ENCODE measurements at places on chromosomes 3 and 15.
A peak's percentile ranks its signal among the peaks of the same experiment; 100 is the strongest.

DNA sequence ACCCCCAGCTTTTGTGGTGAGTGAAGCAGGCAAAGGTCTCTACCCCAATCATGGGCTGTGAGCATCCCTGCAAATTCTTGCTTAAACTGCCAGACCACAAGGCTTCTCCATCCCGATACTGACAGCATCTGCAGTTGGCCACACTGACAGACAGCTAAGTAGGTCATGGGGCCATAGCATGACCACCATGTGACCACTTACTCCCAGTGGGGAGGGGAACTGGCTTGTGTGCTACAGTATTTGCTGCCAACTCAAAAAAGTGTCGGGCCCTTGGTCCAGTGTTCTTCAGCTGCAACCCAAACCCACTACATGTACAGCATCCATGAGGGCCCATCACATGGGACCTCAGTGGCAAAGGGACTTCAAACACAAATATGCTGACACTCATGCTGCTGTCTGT is 103.4 kb downstream of the SEC22A start:
- no peak for DNase-seq

GRCh38 chr3:191345334-191345733 is 15.0 kb upstream of the UTS2B start:
- DNase-seq = no peak

GRCh38 chr3:138825336-138825735 is 9.4 kb downstream of the PIK3CB start:
- DNase-seq = no peak

DNA sequence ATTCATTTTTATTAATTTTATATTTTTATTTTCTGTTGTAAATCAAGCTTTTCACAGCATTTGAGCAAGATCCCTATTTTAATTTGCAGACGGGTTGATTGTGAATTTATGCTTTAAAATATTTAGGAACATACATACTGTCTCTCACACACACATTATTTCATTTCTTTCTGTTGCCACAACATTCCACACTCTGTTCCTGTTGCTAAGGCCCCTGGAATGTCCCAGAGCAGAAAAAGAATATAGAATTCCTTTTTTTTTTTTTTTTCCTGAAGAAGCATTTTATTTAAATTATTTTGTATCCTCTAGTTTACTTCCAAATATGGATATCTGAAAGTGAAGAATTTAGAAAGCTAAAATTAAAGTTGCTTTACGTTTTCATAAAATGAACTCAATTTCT is 36.8 kb upstream of the SCAANT1 start:
- DNase-seq = no peak

DNA sequence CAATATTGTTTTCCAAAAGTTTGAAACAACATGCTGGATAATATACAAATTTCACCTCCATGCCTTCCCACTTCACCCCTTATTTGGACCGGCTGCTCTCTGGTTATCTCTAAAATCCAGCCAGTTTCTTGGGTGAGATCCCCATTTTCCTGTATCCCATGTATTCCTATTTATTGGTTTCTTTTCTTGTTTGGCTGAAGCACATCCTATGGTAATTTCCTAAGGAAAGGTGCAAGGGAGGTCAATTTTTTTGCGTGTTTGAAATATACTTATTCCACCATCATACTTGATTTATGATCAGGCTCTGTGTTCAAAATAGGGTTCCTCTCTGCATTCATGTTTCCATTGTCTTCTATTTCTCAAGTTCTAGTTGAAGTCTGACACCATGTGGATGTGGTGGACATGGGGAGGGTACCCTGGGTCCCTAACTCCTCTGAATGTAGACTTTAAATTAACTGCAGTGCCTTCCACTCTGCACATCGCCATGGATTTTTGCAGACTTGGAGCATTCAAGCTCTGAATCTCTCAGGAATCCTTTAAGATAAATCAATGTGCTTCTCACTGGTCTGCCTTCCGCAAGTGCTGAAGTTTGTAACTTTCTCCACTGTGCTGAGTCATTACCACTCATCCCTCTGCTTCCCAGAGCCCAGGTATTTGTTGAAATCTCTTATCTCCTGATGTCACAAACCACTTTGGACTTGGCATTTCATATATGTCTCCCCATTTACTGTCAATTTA is 52.1 kb upstream of the TLE3 start:
- no peak for DNase-seq

- no peak for DNase-seq
Measured at GRCh38 chr15:83445643-83446042, 1.5 kb upstream of the SH3GL3 start.

DNA sequence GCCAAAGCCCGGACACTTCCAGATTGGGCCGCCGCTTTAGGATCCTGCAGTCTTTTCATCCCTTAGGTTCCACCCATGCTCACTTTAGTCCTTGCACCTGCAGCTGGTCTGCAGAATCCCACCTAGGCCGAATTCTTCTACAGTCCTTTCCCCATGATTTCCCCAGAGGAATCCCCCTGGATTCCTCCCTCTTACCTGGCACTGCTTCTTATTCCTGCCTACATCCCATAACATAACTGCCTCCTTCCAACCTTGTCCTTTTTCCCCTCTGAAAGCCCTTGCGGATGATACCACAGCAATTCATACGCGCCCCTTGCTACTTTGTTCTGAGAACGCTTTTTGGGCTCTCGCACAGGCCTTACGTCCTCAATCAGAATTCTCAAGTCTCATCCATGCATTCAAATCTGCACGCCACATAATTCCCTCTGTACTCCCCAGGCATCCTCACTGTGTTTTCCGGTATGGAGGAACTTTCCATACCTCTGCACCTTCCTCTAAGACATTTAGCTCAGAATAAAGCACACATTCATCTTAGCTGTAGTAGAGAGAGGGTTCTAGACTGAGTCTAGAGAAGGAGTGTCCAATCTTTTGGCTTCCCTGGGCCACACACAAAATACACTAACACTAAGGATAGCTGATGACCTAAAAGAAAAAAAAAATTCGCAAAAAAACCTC is 619 bp downstream of the EIF2AK4 start:
- no peak for DNase-seq

DNA sequence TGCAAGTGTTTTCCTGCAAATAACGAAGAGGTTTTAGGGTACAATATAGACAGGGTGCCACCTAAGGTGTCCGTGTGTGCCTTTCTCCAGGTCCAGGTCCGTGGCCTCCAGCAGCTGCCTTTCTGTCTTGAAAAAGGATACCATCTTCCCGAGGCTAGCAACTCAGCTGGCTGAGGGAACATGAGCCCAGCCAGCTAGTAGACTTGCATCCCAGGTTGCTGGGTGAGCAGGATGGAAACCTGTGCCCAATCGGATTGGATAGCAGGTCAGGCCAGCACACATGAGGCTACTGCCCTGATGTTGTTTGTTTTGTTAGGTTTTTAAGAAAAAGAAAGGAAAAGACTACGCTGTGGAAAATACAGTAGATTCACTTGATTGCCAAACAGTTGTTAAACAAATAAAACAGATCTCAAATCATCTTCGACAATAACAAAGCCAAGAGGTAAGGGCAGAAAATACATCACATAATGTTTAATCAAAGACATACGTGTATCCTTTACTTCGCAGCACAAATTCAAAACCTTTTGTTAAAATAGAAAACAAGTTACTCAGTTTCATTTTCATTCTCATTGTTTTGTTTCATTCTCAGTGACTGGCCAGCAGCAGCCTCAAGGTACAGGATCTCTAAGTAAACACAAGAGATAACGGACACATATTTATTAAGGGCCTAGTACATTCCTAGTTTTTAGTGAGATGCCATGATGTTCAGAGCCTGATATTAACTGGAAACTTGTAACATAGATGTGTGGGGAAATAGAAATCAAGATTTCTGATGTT is 661.2 kb upstream of the NR2F2 start:
- no peak for DNase-seq

DNA sequence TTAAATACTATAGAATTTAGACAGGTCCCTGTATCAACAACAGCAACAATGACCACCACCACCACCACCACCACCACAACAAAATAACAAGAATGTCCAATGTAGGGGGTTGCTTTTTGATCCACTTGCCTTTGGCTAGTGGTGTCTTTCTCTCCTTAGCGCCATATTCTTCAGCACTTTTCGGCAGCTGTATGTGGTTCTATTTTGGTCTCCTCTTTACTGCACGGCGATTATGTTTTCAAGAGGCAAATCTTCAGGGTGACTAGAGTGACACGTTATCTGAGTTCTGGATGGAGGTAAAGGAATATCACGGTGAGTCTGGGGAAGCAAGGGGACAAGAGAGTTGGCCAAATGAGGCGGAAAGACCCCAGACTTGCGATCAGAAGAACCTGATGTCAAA is 56.1 kb downstream of the ST6GAL1 start:
- no peak for DNase-seq

- DNase-seq = no peak
Measured at GRCh38 chr3:196377321-196377720, 39.1 kb upstream of the TM4SF19 start.

- DNase-seq = no peak
Measured at GRCh38 chr3:53552730-53553129, 58.3 kb downstream of the CACNA1D start.

- no peak for DNase-seq
Measured at GRCh38 chr3:55780913-55781312, 293.8 kb upstream of the WNT5A start.

GRCh38 chr15:58268746-58269267 is 130.6 kb downstream of the AQP9 start:
- no peak for DNase-seq

GRCh38 chr15:94229591-94230369 is 1.6 kb upstream of the MCTP2 start:
- DNase-seq = peak; percentile 45

- DNase-seq = no peak
Measured at GRCh38 chr3:4514916-4515315, 21.8 kb downstream of the ITPR1 start.

DNA sequence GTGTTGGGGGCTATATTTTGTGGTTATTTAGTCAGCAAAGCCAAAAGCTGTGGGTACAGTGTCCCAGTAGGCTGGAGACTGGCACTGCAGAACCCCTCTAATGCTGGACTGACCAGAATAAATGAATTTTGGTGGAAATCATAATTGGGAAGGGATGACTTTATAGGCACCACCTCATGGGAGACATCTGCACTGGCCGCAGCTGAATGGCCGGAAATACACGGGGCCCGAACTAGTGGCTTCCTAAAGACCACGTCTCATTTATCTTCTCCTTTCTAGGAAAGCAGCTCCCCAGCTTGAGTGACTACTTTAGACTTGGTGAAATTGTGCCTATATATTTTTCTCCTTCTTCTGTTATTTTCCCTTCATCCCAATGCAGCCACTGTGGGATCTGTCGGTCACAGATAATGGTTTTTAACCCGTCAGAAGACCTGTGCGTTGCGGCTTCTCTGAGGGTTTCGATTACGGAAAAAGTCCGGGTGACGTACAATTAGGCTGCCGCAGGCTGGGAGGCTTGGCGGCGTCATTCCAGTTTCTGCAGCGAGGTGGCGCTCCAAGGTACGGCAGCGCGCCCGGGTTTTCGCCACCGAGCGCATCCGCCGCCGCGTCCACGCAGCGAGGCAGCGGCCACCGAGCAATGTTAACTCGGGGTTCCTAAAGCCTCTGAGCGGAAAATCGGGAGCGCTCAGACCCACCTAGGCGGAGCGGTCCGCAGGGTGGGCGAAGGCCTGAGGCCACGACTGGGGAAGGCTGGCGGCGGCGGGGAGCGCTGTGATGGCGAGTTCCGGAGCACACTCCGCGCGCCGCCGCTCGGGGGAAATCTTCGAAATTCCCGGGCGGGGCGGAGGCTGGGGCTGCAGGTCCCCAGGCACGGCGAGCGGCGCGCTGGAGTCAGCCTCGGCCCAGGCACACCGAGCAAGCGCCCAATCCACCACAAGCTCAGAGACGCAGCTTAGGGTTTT is 26.3 kb downstream of the NR2F2 start:
- peak; percentile 41 for DNase-seq

DNA sequence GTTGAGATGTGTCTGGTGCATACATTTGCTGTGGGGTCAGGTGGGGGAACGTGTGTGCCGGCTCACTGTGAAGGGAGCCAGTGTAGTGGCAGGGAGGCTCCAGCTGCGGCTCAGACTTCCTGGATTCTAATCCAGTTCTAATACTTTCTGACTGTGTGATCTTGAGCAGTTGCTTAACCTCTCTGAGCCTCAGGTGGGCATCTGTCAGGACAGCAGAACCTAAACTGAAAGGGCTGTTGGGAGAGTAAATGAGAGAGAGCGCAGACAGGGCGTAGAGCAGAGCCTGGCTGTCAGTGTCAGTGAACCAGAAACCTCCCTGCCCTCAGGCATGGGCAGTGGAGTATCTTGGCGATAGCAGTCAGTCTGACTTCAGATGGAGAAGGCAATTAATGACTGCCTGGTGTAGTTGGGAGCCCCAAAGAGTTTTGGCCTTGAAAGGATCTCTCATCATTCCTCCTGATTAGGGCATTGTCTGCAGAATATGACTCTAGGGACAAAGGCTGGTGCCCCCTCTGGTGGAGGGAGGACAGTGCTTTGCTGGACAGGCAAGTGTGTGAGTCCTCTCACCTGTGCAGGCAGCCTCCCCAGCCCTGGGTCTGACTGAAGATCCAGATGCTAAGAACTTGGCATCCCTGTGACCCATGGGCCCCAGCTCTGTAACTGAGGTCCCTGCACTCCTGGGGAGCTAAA is 9.6 kb downstream of the KBTBD13 start:
- DNase-seq = peak; percentile 10

DNA sequence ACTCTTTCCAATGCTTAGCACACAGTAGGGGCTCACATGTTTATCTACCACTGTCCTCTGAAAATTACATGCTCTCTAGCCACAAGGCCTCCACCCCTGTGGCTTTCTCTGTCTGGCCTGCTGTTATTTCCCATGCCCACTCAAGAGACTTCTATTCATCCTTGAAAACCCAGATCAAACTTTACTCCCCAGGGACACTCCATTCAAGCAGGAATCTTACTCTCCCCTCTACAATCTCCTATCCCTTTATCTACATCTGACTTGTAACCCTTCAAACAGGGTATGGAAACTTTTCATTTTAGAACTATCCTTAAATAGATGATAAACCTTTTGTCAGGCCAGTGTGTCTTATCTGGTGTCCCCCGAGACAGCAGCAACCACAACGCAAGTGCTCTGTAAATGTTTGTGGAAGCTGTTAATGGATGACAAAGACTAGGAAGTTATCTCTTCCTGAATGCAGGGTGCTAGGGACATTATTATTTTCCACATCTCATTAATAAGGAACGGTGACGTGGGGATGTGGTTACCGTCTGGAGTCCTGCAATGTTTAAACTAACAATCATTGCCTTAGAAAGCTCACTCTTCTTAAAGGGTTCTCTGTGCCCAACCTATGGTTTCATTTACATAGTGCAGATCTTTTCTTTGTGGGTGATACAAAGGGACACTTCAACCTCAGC is 322.3 kb downstream of the ARRDC4 start:
- DNase-seq = no peak

- DNase-seq = no peak
Measured at GRCh38 chr3:50255251-50255615, 13.7 kb upstream of the SEMA3B start.

- DNase-seq = no peak
Measured at GRCh38 chr3:51401735-51402134, 10.7 kb downstream of the RBM15B start.

GRCh38 chr15:68990231-68990991 is 24.1 kb upstream of the NOX5 start:
- DNase-seq = no peak
